ENCODE measurements at places on chromosomes 7 and 10.

DNA sequence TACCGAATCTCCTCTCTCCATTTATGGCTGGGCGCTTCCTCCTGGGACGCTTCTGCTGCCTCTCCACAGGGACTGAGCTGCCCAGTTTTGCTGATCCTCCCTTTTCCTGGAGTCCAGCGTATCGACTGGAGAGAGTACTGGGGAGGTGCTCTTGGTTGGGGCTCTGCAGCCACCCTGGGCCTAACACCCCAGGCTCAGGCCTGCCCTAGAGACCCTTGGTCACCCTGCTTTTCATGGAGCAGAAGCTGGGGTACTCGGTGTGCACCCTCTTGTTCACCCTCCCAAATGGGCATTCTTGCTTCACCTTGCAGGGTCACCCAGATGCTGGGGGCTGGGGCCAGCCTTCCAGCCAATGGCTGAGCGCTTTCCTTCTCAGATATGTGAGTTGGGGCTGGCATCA, 88.8 kb upstream of the RET start:
- peak; percentile 2 for DNase-seq

DNA sequence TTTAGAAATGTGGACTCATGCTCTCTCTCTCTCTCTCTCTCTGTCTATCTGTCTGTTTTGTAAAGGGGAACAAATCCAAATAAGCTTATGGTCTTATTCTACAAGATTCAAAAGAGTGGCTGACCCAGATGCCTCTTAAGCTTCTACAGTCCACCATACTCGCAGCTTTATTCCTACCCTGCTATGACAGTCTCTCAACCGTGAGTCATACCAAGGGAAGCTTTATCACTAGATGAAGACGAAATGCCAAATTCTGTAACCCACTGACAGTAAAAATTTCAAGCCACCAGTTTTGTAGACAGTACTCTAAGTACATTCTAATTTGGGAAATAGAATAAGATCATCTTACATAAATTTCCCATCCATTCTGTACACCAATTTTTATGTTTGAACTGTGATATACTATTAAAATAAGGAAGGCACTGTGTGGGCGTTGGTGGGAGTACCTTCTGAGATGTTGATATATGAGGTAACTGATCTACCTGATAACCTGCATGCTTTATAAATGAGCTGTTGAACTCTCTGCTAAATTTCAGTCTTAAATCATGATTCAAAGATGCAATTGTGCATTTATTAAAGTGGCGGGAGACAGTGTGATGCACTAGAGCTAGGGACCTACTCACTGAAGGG, 153.2 kb downstream of the KLF6 start:
- DNase-seq = no peak

- no peak for DNase-seq
These were observed 7.8 kb downstream of the GPER1 start for GRCh38 chr7:1095621-1096155.

- DNase-seq = no peak
These were observed 638 bp downstream of the LIPA start for GRCh38 chr10:89250865-89251408.

GRCh38 chr7:78792006-78792405, 661.5 kb downstream of the MAGI2 start:
- no peak for DNase-seq

DNA sequence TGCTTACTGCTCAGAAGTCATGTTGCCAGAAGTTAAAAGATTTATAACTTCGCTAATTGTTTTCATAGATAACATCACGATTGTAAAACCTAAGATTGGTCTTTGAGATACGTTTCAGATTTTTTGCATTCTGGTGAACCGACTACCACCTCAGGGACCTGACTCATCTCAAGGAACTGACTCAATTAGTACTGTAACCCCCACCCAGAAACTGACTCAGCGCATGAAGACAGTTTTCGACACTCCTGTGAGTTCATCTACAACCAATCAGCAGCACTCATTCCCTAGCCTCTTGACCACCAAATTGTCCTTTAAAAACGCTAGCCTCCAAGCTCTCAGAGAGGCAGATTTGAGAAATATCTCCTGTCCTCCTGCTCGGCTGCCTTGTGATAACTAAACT, 72.3 kb downstream of the ELMO1 start:
- DNase-seq = no peak

DNA sequence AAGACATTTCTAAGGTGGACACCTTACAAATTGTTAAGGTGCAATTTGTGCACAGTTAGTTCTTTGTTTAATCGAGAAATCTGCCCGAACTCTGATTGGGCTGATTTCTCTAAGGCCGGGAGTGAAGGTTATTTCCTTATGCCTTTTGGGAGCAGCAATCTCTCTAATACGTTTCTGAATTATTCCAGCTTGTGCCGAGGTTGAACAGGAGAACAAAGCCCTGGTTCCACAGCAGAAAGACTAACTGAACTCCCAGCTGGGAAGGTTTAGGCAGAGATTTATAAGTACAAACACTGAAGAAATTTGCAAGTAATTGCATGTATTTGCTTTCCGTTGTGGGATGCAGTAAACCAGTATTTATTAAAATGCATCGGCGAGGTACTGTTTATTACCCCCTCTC, 116.8 kb downstream of the GLI3 start:
- DNase-seq = no peak

DNA sequence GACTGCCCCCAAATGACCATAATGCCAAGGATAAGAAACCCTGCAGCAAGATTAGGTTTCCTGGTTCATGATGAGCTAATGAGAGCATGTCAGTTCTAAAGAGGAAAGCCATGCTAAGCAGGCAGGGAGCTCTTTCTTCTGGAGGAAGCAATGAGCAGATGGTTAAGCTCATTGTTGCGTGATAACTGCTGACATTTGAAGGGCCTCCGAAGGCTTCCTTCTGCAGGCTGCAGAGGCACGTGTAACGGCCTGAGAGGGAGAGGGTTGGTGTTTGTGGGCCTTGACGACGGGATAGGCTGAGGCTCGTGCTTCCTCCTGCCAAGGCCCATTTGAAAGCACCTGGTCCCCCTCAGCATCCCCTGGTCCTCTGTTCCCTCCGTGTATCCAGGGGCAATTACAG, 63.5 kb upstream of the BTBD16 start:
- no peak for DNase-seq

GRCh38 chr10:36499693-36500092, 625.7 kb upstream of the ANKRD30A start:
- DNase-seq = no peak

DNA sequence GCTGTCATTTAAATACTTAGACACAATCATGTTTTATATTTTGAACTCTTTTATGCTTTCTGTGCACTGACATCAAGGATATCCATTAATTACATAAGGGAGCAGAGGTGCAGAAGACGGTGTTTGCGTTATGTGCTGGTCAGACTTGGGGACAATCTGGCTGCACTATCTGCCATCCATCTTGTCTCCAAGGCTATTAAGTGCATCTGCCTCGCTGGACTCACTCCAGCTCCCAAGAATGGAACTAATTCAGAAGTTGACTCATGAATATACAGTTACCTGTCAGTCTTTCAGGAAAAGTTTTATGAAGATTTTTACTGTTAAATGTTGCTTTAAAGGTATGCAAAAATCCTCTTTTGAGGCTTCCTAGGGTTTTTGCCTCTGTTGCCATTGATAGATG, 391.0 kb downstream of the SUGCT start:
- DNase-seq = no peak

DNA sequence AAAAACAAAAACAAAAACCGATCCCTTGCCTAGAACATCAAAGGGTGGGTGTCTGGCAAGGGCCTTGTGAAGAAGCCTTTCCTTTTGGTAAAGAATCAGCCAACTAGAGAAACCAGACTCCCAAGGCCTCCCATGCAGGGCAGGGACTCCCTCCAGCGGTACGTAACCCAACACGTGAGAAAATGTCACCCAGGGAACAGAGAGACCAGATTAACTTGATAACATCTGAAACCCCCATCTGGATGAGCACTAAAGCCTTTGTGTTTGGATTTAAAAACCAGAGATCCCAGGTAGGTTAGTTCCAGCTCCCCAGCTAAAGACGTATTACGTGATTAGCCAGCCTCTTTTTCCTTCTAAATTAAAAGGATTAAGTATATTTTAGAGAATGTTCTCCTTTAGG, 3.0 kb upstream of the HABP2 start:
- DNase-seq = no peak

DNA sequence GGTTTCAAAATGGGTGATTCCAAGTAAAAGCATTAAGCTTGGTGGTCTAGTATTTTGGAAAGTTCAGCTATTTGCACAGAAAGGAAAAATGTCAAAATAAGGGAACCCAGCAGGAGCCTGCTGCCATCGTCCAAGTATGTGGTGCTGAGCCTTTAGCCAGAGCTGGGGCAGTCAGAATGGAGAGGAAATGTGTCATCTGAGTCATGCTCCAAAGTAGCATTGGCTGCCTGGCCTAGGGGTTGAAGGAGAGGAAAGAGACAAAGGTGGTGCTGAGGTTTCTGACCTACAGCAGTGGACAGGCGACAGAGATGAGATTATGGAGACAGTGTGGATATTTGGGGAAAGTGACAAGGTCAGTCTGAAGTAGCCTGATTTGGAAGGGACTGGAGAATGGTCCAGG, 103.9 kb downstream of the PLCE1 start:
- DNase-seq = no peak

DNA sequence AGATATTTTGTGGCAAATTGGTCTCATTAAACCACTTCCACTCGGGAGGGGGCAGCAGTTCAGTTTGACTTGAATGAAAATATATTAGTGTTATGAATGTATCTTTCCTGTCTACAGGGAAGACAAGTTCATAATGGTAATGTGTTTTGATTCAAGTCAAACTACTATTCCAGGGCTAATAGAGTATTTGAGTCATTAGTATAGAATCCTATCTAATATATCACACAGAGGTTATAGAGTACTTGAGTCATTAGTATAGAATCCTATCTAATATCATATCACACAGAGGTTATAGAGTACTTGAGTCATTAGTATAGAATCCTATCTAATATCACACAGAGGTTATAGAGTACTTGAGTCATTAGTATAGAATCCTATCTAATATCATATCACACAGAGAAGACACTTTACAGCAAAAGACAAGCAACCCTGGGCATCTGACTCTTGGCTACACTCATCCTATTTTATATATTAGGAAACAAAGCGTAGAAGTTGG, 199.7 kb upstream of the MAGI2 start:
- DNase-seq = no peak

DNA sequence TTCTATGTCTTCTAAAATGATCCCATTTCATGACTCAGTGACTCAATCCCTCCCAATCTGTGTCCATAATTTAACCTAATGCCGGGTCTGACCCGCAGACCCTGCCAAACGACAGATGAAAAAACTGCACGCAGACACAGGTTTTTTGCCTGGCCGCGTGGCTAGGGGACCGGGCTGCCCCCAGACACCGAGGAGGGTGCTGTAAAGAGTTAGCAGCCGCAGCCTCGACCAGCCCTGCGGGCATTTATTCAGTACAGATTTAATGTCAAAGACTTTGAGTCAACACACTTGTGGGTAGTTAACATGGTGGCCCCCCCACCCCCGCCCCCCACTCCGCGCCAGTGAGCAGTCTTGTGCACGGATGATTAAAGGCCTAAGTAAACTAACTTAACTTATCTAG, 1324.7 kb downstream of the GATA3 start:
- DNase-seq = no peak

DNA sequence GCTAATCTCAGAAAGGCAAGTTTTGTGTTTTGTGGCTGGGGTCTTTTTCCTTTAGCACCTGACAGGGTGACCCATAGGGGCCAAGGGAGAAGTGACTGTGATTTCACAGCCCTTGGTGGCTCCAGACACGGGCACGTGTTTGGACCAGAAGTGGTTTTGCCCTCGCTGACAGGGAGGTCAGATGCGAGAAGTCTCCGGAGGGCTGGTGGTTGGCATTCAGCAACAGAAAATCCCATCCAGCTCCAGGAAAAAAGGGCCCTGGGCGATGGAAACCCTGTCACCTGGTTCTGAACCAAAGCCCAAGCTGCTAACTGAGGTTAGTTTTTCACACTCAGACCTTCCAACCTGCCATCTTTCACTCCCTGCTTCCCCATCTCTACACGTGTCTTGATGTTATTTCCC, 272.9 kb downstream of the TRIL start:
- no peak for DNase-seq

DNA sequence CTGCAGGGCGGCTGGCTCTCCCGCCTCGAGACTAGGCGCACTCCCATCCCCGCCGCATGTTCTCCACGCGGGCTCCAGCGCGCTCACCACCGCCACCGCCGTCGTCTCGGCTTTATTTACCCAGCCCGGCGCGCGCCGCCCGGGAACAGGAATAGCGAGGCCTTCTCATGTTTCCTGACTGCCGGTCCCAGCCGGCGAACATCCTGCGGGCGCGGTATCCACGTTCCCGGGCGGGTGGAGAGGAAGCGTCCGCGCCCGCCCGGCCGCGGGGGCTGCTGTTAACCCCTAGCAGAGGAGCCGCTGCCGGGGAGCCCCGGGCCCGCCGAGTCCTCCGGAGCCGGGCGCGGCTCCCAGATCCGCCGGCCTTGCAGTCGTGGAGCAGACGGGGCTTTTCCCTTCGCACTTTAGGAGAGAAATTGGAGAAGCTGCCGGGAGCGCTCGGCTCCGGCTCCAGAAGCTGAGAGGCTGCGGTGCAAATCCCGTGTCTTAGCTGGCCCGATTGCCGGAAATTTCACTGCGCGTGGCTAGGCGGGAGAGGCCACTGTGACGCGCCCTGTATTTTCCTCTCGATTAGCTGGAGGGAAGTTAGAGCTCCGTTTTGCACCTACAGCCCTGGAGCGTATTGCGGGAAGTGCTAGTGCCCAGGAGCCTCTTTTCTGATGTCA, at the start of gene MKX:
Gene MKX, minus strand, starts transcription at position 88 of the 665 bp plus-strand sequence. CDS start 2,404 bp downstream, outside the sequence.
- DNase-seq = peak; percentile 43

GRCh38 chr10:101134299-101135127, 3.4 kb downstream of the TLX1 start:
- DNase-seq = no peak

DNA sequence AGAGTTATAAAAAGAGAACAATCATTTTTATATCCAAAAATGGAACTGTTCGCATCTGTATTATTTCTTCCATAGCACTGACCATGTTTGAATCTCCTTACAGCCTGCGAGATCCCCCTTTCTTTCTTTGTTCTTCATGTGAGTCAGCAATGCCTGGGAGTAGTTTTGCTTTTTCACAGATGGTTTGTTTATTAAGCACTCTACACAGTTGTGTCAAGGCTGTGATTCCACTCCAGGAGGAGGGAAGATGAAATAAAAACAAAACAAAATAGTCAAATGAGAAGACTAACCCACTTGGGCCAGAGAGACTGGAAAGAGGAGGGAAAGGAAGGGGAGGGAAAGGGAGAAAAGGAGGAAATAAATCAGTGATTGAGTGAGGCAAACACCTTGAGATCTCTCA, 7.8 kb downstream of the LIPF start:
- no peak for DNase-seq

DNA sequence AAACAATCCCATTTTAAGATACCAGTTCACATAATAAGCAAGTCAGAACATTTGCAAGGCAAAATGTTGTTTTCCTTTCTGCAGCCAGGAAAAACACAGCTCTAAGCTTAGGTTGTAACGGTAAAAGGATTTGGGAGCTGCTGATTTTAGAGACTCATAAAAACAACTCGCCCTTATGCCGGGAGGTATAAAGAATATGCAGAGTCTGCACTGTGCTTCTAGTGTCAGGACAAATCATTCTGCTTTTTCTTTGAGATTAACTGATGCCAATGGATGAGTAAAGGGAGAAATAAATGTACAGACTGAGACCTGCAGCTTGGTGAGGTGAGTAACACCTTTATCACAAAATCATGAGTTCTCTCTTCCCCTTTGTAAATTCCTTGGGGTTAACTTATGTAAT, 2.0 kb upstream of the SFR1 start:
- no peak for DNase-seq

All from posterior cingulate gyrus (tissue), 11 donors.